Fibroblast of pulmonary artery (primary cell): ENCODE measurements at places on chromosomes 1 and 21.

DNA sequence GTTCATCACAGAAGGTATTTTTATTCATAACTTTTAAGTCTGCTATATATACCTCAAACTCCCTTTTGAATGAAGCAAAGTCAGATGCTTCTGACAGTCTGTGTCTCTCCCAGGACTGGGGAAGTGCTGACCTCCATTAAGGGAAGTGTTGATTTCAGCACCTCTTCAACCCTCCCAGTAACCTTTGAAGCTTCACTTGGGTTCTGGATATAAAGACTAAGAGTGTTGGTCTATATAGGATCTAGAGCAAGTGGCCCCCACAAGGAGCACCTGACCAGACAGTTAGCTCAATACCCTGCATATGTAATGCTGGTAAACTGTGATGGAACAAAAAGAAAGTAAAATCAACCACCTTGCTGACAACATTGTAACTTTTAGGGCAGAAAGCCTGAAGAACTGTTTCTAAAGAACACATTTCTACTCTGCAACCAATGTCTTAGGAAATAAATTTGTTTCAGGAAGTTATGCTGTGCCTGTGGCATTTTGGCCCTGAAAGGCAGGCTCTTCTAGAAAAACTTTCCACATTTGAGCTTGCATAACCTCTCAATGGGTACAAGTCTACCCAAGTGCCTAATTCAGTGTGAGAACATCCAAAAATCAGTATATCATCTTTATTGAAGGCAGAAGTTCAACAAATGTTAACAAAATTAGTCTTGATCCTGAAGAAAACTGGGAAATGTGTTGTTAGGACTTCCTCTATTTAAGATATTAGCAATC is 865 bp upstream of the PTPN22 start:
- peak; percentile 60 for DNase-seq

- DNase-seq, result peak; percentile 47
These were observed 71.4 kb downstream of the FNBP1L start for GRCh38 chr1:93519199-93519829.

GRCh38 chr1:96747565-96747964 is 26.0 kb downstream of the PTBP2 start:
- DNase-seq, result peak; percentile 38

- DNase-seq, result peak; percentile 45
These were observed 425 bp downstream of the DDR2 start for GRCh38 chr1:162632698-162633080.

DNA sequence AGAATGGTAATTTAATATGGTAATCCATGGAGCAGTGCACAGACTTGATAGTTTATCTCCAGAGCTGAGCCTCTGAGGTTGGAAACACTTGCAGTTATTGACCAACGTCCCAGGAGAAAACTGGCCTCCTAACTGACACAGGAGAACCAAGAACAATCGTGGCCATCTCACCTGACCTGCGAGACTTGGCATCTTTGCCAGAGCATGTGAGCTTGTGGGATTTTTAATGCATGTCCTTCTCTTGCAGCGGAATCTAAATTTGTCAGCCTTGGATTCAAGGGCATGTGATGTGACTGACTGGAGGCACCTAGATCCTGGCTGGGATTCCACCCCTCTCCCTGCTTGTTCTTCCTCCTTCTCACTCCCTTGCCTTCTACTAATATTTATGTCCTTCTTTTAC is 27.8 kb upstream of the SLC26A9 start:
- no peak for DNase-seq

DNA sequence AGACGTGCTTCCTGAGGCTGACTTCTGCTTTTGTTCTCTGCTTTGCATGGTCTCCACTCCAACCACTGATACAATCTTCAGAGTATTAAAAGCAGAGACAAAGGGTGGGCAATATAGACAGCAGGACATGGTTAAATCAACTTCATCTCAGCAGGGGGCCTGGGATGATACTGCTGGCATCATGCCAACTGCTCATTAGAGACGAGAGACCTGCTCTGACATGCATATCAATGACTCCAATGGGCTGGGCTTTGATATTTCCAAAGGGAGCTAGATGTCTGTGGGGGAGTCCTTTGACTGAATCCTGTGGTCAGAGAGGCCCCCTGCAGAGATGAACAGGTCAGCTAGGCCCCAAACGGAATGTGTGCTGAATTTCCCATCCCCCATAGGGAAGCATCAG is 106.6 kb downstream of the ACTL8 start:
- DNase-seq, result no peak

DNA sequence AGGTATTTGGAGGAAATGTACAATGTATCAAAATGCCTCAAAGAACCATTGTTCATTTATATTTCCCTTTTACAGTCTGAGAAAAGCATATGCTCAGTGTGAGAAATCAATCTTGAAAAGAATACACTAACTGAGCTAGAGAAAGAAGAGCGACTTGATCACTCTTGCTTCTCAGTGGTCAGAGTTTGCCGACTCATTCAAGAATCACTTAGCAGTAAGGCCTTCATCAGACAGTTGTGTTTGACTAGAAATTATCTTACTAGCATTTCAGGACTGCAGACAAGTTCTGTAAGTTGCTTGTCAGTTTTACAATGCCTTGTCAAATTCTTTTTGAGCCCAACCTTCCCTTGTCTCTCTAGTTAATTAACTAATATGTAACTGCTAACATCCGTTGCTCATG is 12.9 kb downstream of the RGS18 start:
- no peak for DNase-seq

- DNase-seq, result no peak
These were observed 170.6 kb upstream of the C21orf91 start for GRCh38 chr21:17989780-17990179.

DNA sequence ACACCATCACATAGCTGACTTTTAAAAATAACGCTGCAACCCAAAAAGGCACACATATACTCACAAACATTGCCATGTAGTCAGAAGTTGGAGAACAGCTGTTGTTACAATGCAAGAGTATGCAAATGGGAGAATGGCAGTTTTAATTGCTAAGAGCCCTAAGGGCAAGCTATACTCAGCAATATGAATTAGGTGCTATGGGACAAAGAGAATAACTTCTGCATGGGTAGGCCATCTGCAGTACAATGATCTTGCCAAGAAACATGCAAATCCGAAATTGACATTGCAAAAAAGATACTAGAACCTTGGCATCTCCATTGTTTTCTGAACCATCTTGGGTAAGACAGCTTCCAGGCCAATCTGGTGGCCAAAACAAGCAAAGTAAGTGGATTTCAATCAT is 697.8 kb downstream of the LRRIQ3 start:
- no peak for DNase-seq

- peak; percentile 17 for DNase-seq
These were observed 30.9 kb downstream of the WNT3A start for GRCh38 chr1:228037401-228038386.

DNA sequence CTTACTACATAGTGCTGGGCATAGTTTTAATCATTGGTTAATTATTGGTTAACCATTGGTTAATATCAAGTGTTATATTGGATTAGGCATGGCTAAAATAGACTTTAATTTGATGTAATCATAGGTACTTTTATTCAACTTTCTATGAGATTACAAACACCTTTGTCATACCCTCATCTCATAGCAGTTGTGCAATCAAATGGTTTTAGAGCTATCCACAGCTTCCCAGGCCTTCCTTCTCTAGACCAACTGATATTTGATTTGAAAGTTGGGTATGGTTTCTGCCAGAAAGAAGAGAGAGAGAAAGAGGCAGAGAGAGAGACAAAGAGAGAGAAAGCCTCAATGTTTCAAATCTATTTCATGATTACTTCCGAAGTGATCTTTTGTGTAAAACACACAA is 9.6 kb upstream of the RGS1 start:
- DNase-seq, result no peak

GRCh38 chr1:43645461-43645860 is 4.5 kb upstream of the KDM4A start:
- DNase-seq, result no peak

DNA sequence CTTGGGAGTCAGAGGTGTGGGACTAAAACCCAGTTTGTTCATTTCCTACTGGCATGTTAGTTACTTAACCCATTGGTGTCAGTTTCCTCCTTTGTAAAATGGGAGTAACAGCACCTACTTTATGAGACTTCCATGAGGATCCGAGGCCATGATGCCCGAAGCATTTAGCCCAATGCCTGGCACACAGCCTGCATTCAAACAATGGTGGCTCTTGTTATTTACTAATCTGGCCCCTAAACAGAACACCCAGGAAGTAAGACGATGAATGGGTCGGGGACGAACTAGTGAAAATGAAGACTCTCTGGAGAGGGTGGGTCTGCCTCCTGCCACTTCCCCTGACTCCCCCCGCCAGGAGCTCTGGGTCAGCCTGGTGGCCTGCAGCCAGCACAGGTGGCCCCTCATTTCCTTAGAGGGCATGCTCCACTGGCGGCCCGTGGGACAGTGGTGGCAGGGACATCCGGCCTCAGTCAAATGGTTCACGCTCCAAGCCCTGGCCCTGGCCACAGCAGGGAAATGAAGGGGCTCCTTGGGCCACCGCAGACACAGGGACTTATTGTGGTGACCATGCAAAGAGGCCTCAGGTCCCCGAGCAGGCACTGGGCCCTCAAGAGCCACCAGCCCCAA is 9.5 kb upstream of the TAS1R2 start:
- no peak for DNase-seq

- DNase-seq, result no peak
These were observed 26.3 kb downstream of the ZNF648 start for GRCh38 chr1:182035097-182035770.

GRCh38 chr1:190068304-190068703 is 409.4 kb downstream of the BRINP3 start:
- no peak for DNase-seq

GRCh38 chr21:32955311-32956060 is 70.2 kb upstream of the OLIG2 start:
- no peak for DNase-seq

- DNase-seq, result no peak
These were observed 12.1 kb upstream of the DIPK1A start for GRCh38 chr1:92973203-92973897.

DNA sequence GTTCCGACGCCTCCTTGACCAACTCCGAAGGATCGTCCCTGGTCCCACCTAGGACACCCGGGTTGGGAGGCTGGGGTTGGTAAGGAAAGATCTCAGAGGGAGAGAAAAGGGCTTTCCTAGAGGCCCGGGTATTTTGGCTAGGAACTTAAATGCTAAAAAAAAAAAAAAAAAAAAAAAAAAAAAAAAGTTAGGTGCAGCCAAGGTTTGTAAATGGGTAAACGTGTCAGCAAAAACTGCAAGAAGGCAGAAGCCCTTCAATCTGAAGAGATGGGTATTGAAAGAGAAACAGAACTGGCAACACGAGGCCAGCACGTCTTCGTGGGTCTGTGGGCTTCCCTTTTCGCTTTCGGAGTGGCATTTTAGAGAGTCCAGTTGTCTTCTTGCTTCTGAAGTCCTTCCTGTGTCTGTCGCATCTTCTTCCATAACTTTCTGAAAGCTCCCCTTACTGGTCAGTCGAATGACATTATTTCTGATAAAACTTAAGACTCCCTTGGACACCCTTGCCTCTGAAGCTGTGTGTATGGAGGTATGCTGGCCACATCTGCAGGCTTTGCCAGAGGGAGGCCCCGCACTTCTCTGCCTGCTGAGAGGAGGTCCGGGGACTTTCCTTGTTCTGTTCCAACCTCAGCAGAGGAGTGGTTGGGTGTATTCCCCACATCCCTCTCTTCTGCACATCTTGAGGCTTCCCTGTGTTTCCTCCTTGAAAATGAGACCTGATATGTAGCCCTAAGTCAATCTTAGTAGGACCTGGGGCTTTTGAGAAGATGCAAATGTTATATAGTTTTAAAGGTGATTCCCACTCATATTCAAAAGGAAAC is 745 bp downstream of the RCSD1 start:
- no peak for DNase-seq

- DNase-seq, result no peak
These were observed 797 bp upstream of the RSPH1 start for GRCh38 chr21:42496839-42497202.

DNA sequence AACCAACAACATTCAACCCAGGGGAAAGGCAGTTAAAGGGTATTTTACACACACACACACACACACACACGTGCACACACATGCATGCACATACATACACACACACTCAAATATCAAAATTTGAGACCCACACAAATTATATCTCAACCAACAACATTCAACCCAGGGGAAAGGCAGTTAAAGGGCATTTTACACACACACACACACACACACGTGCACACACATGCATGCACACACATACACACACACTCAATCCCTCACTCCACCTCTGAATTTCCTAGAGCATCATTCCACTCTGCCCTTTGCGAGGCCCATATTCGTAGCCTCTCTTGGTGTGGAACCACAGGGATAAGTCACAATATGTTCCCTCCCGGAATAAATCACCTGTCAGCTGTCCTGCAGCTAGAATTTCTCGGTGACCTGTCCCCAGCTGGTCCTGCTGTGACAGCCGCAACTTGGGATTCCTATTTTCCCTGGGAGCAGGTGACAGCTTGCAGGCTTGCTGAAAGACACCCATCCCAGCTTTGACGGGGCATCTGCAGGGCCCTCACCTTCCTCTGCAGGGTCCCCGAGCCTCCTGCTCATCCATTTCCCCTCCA is 122.7 kb downstream of the PSMG1 start:
- DNase-seq, result no peak

GRCh38 chr1:4322881-4323280 is 331.5 kb upstream of the AJAP1 start:
- DNase-seq, result no peak

GRCh38 chr1:156379420-156380165 is 10.6 kb downstream of the RHBG start:
- DNase-seq, result peak; percentile 21

GRCh38 chr1:101137144-101138126 is 99.4 kb upstream of the S1PR1 start:
- peak; percentile 85 for DNase-seq

- no peak for DNase-seq
These were observed 61.0 kb upstream of the NBPF3 start for GRCh38 chr1:21378705-21379494.

DNA sequence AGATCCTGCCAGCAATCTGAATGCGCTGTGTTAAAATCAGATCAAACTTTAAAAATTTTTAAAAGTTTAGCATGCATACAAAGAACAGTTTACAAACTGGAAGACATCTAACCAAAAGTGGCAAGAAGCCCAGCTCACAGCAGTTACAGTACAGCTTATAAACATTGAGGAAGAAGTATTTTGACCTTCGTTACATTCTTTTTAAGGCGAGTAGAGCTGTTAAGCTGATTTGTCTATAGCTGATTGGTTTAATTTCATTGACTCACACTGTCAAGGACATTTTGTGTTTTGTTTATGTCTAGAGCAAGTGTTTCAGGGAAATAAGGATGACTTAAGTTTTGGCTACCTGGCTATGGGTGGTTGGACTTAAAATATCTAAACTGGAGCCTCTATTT is 3.0 kb upstream of the PGM1 start:
- DNase-seq, result peak; percentile 16

DNA sequence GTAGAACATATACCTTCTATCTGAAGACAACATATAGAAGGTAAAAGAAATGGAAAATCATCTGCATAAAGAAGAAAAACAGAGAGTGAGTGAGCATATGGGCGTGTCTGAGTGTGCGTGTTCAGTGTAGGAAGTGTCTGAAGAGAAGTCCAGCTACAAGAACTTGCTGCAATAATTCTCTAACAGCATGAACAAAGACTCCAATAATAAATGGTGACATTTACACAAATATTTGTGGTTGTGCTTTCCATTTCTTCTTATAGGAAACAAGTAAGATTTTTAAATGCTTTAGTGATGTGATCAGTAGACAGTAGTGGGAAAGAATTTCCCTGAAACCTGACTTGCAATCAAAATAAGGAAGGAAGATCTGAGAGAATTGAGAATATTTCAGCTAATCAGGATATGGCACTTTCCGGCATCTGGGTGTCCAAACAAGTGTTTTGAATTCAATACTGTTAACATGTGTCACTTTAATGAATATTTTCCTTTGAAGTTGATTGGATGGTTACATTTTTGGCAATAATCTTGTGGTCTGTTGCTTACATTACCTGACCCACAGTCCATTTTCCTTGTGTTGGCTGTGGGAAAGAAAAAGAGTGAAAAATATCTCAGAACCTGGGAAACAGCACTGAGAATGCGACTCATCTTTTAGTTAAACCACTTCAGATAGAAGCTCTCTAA is 154.0 kb downstream of the TGFB2 start:
- peak; percentile 75 for DNase-seq
